ENCODE measurements at places on chromosomes 6 and 20.

GRCh38 chr20:58209652-58210397 is 18.6 kb downstream of the ANKRD60 start:
- peak; percentile 92 for DNase-seq

DNA sequence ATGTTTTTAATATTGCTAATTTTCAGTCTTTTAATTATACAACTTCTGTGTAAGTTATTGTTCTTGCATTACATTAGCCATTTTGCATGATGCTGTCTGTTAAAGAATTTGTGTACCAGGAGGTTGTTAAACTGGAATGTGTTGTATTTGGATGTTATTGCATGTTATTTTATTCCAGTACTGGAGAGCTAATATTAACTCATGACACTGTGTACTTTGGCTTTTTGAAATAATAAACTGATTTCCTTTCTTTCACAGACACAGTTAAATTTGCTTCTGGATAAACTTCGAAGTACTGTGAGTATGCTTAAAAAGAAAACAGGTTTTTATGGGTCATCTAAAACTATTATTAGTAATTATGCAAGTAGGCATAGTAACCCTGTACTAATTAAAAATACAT is 121.3 kb downstream of the MYO6 start:
- no peak for DNase-seq

- DNase-seq = no peak
Measured at GRCh38 chr20:24810676-24811407, 138.2 kb upstream of the CST7 start.

GRCh38 chr6:3732345-3733141 is 19.0 kb downstream of the PXDC1 start:
- DNase-seq = peak; percentile 78

- peak; percentile 38 for DNase-seq
Measured at GRCh38 chr20:45969712-45970634, 2.0 kb downstream of the ZNF335 start.

All from CD4-positive, alpha-beta T cell treated with Interleukin-17A for 4 hours (primary cell).